Mesendoderm (in vitro differentiated cells): ENCODE measurements at places on chromosomes 13 and 19.

GRCh38 chr19:51439021-51439465, 19.2 kb downstream of the SIGLEC8 start:
- peak; percentile 21 for DNase-seq

- DNase-seq, result no peak
Observed at GRCh38 chr13:77522444-77522843, 13.1 kb upstream of the SCEL start.

DNA sequence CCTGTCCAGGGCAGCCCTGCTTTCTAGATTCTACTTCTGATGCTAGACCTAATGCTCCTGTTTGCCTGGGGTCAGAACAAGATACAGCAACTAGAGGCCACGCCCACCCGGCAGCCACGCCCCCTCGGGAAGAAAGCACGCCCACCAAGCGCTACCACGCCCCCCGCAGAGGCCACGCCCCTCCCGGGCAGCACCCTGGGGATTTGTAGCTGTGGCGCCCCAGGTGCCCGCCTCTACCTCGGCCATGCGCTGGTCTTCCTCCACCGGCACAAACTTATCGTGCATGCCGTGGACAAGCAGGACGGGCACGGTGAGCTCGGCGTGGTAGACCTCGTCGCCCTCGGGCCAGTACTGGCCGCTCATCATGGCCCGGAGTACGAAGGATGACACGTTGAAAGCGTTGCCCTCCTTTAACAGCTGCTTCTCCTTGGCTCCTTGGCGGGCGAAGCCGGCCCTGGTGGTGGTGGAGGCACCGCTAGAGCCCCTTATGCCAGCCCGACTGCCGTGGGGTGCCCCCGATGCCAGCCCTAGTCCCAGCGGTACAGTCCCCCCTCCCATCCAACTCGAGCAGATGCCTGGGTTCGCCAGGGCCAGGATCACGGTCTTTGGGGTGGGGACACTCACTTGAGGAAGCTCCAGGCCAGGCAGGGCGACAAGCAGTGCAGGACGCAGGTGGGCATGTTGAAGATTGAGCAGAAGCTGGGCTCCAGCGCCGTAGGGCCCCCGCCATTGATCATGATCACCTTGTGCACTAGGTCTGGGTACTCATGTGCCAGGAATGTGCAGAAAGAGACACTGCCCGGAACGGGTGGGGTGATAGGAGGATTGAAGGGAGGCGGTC, 9.0 kb downstream of the ABHD8 start:
- DNase-seq, result peak; percentile 77

- DNase-seq, result peak; percentile 83
Observed at GRCh38 chr19:917323-918151, at the start of gene KISS1R. Gene KISS1R, plus strand, starts transcription at chr19:917333. Its CDS starts 170 bp downstream, at chr19:917503.

DNA sequence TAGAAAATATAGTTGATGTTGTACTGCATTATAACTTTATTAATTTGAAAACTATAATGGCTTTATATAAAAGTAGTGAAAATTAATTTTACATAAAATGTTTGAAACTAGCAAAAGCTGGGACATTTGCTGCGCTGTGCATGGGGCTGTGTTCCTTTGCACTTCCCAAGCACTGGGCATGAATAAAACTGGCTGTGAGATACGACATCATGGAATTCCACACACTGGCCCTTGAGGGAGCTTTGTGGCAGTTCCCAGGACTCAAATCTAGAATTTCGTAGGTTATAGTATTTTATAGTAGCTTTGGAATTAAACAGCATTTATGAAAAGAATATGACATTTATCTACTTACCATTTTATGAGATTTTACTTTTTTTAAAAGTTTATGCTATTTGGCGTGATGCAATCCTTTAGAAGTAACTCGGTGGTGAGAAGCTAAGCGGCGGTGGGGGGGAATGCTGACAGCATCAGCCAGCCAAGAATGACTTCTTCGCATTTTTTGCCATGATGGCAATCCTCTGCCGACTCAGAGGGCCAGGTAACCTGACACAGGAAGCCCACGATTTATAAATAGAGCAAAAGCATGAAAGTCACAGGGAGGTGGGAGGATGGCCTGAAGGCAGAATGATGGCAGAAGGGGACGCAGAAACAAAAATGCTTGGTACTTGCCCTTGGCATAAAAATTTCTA, 553.5 kb downstream of the MYO16 start:
- peak; percentile 91 for DNase-seq

- DNase-seq, result no peak
Observed at GRCh38 chr19:5953680-5954213, 24.2 kb downstream of the RANBP3 start.

DNA sequence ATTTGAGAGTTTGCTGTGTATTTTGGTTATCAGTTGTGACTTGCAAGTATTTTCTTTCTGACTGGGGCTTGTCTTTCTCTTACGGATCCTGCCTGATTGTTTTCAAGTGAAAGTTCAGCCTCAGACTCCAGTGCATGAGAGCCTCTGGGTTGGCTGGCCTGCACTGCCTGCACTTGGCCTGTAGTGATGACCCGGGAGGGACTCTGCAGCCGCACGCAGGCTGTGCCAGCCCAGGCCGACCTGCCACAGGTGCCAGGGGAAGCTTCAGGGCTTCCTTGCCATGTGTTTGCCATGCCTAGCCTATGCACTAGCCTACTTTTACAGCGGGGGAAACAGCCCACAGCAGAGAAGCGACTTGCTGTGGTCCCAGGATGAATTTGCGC, 77.0 kb downstream of the KDM4B start:
- no peak for DNase-seq

GRCh38 chr13:95137096-95137495, 164.2 kb downstream of the ABCC4 start:
- no peak for DNase-seq

DNA sequence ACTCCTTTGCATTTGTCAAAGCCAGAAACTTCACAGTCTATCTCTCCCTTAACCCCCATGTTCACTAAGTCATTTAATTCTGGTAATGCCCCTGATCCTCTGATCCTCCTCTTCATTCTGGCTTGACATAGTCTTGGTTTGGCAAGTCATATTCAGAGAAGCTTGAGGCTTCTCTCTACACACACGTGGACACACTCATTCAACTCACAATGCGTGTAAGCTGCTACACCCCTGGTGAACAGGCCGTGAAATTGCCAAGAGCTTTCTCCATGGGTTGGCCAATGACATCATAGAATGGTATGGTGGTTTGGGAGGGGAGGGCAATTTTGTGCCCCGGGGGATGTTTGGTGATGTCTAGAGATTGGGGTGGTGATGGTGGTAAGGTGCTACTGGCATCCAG, 47.9 kb upstream of the FLT1 start:
- no peak for DNase-seq

DNA sequence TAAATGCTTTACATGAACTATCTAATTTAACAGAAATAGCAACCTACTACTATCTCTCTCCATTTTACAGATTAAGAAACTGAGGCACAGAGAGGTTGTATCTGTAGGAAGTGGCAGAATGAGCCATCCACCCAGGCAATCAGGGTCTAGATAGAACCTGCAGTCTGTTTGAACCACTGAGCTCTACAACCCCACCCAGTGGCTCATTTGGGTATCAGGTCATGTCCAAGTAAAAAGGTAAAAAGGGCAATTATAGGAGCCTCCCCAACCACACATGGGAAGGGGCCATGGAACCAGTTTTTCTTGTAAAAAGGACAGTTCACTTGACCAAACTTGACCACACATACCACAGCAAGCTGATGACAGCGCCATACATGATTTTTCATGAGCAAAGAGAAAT, 92.9 kb upstream of the SGCG start:
- DNase-seq, result peak; percentile 72

GRCh38 chr19:33818411-33818810, 21.7 kb downstream of the KCTD15 start:
- DNase-seq, result no peak

DNA sequence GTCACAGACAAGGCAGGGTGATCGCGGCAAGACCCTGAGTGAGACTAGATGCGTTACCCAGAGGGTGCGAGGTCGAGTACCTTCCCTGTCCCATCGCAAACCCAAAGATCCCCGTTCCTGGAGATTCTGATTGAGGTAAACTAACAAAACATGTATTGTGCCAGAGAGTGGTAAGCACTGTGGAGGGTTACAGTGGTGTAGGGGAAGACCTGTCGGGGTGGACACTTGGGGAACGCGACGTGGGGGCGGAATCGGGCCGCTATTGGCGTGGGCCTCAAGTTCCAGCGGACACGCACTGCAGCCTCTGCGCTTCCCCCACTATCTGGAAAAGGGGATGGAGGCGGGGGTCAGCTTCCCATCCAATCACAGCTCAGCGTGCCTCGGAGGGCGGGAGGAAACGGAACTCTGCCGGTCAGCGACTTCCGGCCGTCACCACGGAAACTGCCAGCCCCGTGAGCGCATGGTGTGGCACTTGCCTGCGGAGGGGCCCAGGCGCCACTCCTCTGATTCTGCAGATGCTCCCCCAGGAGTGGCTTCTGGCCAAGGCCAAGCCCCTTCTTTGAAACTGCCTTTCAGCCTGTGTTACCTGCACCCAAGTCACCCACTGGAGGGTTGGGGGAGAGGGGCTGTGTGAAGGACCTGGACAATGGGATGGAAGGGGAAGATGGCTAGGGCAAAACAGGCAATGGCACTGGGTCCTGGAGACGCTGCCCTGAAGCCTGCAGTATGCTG, 1.0 kb upstream of the UBE2M start:
- DNase-seq, result peak; percentile 96

DNA sequence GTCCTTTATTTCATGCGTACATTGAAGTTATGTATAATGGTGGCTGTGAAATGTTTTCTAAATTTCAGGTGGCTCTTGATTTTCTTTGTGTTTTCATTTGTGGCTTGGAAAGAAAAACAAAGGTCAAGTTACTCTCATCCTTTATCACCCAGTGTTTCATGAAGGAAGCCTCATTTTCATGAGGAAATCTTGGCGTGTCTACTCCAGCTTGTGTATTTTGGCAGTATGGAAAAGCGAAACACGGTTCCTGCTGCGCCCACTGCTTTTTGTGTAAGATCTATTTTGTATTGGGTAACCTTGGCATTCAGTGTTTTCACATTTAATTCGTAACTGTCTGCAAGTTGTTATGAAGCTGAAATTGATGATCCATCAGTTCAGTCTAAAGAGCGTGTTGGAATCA, 147.0 kb upstream of the RNF113B start:
- DNase-seq, result no peak

GRCh38 chr13:97249093-97249795, 27.1 kb downstream of the MBNL2 start:
- no peak for DNase-seq

DNA sequence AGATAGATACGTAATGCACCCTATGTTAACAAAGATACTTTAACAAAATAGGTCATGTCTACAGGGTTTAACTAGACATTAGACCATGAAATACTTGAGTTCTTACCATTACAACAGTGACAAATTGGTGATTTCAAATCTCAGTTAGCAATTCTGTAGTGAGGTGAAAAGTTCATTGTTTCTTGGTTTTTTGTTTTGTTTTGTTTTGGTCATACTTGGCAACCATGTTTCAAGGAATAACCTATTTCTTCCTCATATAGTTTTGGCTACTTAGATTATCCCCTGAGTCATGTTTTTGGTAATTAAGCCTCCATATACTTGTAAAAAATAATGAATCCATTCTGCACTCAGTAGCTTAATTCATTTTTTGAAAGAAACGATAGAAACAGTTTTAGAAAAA, 1200.4 kb downstream of the DIAPH3 start:
- DNase-seq, result no peak
